ENCODE measurements at places on chromosomes 6 and 20.

DNA sequence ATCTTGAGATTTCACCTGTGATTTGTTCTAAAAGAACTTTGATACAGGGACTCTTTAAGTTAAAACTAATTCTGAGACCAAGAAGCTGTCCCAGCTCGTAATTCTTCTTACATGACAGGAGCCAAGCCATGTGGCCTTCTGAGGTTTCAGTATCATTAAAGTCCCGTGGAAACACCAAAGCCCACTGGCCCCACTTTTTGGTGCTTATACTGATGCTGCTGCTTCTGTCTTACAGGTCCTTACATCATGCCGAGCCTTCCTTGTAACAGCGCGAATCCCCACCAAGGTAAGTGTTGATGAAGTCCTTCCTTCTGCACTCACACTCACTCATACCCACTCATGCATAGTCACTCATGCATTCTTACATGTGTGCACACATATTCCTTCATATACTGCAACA lies 140.7 kb downstream of the CARMIL1 start:
- no peak for DNase-seq

DNA sequence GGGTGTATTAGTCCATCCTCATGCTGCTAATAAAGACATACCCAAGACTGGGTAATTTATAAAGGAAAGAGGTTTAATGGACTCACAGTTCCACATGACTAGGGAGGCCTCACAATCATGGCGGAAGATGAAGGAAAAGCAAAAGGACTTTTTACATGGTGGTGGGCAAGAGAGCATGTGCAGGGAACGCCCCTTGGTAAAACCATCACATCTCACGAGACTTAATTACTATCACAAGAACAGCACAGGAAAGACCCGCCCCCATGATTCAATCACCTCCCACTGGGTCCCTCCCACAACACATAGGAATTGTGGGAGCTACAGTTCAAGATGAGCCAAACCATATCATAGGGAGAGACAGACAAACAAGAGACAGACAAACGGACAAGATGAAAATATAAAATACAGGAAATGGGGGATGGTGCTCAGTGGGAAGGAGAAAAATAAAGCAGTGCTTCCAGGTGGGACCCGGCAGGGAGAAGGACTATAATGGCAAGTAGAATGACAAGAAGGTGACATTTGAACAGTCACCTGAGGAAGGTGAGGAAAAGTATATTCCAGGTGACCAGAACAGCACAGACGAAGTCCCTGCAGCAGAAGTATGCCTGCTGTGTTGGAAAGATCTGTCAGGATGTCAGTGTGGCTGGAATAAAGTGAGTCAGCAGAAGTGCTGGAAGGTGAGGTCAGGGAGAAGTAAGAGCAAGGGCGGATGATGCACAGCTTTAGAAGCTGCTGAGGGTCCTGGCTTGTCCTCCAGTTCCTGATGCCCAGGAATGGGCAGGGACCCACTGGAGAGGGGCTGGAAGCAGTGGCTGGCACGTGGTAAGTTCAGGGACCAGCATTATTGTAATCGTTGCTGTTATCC lies 61.1 kb downstream of the SLC2A10 start:
- no peak for DNase-seq

DNA sequence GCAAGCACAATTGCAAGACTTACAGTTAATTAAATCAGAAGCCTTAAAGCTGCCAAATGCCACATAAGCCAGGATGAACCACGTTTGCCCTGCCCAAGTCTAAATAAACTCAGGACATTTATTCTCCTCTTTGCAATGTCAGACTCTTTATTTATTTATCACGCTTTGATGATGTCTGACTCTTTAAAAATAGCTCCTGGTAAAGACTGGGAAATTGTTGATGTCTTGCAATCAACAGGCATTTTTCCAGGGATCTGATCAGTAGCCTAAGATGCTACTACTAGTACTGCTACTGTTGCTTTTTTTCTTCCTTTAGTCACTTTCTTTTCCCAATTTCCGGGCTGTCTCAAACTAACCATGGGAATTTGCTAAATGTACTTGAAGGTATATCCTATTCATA lies 365.8 kb upstream of the MARCKS start:
- no peak for DNase-seq

GRCh38 chr6:63636518-63637021 lies 968 bp downstream of the PHF3 start:
- DNase-seq: peak; percentile 56

GRCh38 chr6:138494312-138494711 lies 5.0 kb downstream of the NHSL1 start:
- no peak for DNase-seq

- no peak for DNase-seq
These were observed 30.0 kb upstream of the RALY start for GRCh38 chr20:33963751-33964150.

DNA sequence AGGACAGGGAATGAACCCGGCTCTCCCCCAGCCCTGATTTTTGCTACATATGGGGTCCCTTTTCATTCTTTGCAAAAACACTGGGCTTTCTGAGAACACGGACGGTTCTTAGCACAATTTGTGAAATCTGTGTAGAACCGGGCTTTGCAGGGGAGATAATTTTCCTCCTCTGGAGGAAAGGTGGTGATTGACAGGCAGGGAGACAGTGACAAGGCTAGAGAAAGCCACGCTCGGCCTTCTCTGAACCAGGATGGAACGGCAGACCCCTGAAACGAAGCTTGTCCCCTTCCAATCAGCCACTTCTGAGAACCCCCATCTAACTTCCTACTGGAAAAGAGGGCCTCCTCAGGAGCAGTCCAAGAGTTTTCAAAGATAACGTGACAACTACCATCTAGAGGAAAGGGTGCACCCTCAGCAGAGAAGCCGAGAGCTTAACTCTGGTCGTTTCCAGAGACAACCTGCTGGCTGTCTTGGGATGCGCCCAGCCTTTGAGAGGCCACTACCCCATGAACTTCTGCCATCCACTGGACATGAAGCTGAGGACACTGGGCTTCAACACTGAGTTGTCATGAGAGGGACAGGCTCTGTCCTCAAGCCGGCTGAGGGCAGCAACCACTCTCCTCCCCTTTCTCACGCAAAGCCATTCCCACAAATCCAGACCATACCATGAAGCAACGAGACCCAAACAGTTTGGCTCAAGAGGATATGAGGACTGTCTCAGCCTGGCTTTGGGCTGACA lies 28.8 kb upstream of the ZBP1 start:
- no peak for DNase-seq

Measured in stimulated activated CD4-positive, alpha-beta T cell treated with anti-CD3 and anti-CD28 coated beads, Interleukin-4, amount 100 ng/mL, for 4 hours (primary cell).